ENCODE measurements at places on chromosomes 2 and 18.

DNA sequence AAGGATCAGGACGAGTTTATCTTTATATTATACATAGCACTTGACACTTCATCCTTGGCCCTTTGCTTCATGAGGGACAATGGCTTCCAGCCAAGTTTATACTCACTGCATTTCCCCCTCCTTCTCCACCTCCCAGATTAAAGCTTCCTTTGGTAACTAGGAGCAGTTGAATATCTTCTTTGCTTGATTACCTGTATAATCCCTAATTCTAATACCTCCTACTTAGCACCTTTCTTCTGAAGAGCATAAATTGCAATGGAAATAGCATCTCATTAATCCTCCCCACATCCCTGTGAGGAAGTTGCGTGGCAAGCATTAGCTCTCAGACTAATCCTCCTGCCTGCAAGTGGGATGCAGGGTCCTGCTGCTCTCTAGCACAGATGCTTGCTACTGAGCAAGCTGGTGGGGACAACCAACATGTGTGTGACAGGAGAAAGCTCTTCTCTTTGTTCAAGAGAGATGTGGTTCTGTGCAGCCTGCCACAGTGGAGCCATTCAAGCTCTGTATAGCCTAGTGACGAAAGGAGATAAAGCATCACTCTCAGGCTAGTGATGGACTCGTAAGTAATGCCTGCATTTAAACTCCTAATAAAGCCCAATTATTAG lies 19.1 kb downstream of the KLHL14 start:
- no peak for DNase-seq

DNA sequence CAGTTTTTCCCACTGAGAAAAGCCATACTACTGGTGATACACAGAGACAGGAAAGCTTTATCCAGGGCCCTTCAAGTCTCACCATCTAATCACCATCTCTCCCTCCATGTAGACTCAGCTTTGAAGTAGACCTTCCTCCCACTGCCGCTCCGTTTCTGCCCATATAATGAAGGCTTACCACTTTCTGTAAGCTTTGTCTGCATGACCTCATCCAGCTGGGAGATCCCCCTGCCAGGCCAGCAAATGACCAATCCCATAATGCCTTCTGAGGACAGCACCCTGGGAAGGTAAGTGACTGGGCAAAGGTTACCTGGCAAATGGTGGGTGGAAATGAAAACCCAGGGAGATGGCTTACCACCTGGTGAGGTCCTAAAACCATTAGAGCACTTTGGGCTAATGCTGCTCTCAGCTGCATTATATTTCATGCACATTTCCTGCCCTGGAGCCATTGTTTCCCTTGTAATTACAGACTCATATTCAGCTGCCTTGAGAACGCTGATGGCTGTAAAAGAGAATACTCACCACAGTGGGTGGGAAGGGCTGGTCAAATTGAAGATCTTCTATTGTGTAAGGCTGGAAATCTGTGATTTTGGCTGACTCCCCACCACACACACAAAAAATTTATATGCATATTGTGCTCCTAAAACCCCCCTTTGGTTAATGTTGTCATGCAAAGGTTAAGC lies 350.7 kb upstream of the SYT4 start:
- no peak for DNase-seq

DNA sequence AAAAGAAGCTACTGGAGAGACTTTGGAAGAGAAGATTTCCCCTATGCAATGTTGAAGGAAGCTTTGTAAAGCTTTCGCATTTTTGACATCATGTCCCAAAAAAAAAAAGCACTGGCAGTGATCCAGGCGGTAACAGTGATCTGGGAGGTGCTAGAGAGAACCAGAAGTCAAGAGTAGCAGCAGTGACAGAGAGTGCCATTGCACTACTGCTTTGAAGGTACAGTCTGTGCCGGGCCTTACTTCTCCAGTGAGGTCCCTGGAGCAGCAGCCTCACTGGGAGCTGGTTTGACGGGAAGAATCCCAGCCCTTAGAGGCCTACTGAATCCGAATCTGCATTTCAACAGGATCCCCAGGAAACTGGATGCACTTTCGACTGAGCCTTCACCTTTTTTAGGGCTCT lies 50.9 kb upstream of the ATL2 start:
- DNase-seq: no peak

DNA sequence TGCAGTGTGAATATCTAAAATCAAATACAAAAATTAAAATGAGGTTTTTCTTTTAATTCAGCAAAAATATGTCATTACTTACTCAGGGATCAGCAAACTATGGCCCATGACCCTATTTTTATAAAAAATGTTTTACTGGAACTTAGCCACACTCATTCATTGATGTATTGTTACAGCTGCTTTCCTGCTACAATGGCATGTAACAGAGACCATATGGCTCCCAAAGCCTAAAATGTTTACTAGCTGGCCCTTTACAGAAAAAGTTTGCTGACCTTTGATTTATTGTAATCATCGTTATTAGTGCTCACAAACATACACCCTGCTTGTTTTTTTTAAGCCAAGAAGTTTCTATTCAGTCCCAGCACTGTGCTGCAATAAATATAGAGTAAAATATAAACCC lies 120.3 kb downstream of the PLA2R1 start:
- no peak for DNase-seq

DNA sequence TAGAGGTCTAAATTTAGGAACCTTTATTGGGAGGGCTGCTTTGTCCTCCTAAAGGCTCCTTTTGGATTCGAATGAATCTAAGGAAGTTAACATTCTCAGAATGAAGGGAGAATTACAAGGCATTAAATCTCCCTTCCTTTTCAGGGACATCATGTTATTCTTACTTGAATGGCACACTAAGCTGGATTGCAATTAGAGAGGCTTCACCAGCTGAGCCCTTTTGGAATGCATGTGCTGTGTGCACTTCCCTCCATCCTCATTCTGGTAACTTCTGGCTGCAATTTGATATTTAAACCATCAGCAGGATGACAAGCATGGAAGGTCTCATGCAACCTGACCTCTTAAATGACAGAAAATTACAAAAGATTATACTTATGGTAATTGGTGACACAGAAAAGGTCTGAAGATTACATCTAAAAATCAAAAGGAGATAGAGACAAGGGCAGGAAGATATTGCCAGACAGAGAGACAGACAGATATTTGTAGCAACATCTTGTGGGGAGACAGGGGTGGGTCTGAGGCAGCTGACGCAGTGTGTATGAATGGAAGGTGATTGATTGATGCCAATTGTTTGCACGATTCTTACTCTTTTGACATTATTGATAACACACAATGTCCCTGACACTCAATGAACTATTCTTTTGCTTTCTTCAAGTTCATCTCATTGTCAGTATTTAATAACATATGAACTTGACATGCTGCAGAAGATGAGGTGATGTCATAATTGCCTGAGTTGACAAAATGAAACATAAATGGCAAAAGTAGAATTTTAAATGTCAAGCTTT lies 570.8 kb upstream of the GYPC start:
- no peak for DNase-seq

GRCh38 chr2:241316825-241317224 lies 1.1 kb downstream of the SEPTIN2 start:
- no peak for DNase-seq

DNA sequence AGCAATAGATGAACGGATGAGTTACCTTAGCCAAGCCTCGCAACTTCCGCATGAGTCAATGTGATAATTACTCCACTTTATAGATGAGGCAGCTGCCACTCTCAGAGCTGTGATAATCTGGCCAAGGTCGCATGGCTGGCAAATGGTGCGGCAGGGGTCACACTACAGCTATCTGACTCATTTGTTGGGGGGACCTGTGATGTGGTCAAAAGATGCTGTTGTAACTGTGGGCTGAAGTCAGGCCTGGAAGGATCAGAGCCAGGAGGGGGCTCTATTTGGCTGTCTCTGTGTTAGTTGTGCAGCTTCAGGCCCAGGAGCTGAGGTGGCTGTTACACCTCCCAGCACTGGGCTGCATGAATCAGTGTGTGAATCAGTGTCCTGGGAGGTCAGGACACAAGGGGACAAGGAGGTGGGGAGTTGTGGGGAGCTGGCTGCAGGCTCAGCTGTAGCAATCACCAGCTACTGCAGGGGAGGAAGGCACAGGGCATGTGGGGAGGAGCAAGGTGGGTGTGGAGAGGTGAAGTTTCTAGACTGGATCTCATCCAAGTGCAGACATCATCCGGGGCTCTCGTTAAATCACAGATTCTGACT lies 33.1 kb downstream of the NGEF start:
- no peak for DNase-seq

GRCh38 chr18:11998193-11998592 lies 16.9 kb downstream of the IMPA2 start:
- no peak for DNase-seq

GRCh38 chr2:191114403-191114886 lies 36.3 kb downstream of the STAT4 start:
- DNase-seq: no peak

DNA sequence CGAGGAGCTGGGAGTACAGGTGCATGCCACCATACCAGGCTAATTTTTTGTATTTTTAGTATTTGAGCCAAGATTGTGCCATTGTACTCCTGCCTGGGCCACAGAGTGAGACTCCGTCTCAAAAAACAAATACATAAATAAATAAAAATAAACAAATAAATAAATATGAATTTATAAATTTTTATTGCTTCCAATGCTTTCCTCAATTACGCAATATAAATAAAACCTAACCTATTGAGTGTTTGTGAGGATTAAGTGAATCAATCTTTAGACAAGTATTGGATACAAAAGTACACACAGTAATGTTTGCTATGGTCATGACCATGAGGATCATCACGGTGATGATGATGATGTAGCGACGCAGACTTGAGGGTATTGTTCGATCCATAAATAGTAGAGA lies 257.4 kb downstream of the ASXL3 start:
- no peak for DNase-seq
